Glomerular endothelial cell (primary cell): ENCODE measurements at places on chromosomes 1 and 21.

GRCh38 chr1:151534662-151535278 is 5.3 kb upstream of the TUFT1 start:
- no peak for DNase-seq

GRCh38 chr1:215567491-215568298 is 591 bp downstream of the KCTD3 start:
- DNase-seq = no peak

GRCh38 chr1:222931023-222931422 is 116.2 kb downstream of the DISP1 start:
- no peak for DNase-seq

GRCh38 chr1:44870096-44870495 is 27.0 kb upstream of the PTCH2 start:
- no peak for DNase-seq

- no peak for DNase-seq
These were observed 40.5 kb upstream of the PROX1 start for GRCh38 chr1:213947200-213947801.

DNA sequence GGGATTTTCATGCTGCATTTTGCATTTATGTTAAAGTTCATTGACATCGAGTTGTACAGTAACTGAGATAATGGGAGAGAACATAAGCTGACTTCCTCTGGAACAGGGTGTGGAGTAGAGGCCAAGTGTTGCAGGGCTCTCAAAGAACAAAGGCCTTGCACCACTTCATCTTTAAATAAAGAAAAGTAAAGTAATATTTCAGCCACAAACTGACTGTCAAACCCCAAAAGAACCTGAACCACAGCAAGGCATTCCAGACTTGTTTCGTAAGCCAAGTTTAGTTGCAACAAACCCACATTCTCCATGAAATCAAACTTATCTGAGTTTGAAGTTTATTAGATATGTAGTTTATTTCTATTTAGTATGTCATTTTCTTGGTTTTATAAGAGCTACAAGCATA is 19.1 kb upstream of the HMGCS2 start:
- DNase-seq = no peak

- DNase-seq = no peak
These were observed 132.9 kb downstream of the PIK3R3 start for GRCh38 chr1:45999507-45999906.

DNA sequence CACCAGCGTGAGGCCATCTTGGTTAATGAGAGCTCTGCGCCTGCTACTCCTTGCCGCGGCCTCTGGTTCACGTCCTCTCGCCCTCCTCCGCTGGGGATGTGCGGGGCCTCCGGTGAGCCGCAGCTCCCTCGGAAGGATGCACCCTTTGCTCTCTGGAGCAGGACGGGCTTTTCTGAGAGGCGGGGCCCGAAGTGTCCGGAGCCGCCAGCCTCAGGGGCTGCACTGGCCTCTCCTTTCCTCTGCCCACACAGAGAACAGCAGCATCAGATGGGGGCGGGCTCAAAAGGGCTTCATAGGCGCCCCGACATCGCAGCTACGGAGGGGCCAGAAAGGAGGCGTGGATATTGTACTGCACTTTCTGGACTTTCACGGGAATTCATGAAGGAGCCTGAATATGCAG is 284.7 kb downstream of the CAMTA1 start:
- DNase-seq = no peak

DNA sequence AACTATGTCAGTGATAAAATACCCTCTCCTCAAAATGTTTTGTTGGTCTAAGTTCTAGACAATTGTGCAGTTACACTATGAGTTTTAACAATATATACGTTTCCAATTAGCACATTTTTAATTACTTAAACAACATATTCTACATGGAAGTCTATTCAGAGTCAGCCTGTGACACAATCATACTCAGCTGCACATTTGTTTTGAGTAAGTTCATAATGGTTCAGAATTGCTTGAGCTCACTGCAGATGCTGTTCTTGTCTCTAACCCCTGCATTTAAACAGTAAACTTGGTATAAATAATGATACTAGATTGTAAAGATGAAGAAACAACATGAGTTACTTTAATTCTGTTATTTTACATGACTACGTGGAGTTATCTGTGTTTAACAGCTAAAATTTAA is 30.6 kb downstream of the CDKN2C start:
- no peak for DNase-seq

- DNase-seq = no peak
These were observed 3.3 kb upstream of the FCRL6 start for GRCh38 chr1:159798893-159799292.

DNA sequence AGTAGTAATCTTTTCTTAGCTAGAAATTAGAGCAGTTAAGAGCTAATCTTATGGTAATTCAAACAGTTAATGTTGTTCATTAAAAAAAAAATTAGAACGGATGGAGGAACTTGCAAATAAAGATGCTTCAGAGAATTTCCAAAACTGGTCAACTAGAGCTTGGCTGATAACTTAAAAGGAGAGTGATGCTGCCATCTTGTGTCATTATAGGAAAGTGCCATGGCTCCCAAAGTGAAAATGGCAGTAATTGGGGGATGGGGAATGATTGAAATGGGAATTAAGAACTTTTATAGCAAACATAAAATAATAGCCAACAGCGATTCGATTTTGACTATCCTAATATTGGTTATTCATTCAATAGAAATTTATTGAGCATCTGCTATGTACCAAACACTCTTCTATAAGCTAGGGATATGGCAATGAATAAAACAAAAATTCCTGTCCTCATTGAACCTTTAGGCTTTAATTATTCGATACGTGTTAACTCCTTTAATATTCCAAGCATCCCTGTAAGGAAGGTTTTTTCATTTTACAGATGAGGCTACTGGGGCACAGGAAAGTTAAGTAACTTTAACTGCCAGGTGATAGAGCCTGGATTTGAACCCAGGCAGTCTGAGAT is 5.7 kb upstream of the PLPP3 start:
- DNase-seq = no peak
